T-helper 1 cell (primary cell): ENCODE measurements at places on chromosomes 2 and 18.

DNA sequence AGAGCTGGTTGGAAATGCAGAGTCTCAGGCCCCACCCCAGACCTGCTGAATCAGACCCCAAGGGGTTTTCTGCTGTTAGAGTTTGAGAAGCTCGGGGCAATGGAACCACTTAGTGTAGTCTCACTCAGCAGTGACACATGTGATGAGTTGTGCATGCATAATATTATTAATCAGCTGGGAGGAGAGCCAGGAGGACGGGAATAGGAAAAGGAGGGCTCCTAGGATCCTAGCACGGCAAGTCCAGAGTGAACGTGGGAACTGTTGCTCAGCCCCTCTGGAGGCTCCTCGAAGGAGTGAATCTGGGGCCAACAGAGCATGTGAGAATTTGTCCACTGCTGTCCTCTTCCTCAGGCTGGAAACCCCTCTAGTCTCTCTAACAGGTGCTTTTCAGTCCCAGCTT lies 87.1 kb downstream of the HS1BP3 start:
- no peak for DNase-seq

DNA sequence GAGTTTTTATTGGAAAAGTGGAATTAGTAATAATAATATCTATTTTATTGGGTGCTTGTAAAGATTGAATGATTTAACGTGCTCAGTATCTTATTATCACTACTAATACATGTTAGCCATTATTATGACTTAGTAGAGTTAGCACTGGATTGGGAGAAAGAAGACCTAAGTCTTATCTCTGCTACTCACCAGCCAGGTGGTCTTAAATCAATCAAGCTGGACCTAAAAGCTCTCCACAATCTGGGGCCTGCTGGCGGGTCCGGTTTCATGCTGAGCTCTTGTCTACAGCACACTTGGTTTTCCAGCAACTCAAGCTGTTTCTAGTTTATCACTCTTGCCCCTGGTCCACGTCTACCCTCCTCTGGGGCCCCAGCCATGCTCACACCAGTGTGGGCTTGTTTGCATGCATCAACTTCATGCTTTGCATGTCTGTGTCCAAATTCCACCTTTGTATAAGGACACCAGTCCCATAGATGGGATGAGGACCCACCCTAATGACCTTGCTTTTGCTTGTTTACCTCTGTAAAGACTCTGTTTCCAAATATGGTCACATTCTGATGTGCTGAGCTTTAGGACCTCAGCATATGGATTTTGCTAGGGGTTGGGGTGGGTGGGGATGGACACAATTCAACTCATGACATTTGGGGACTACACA lies 363.1 kb downstream of the LPIN1 start:
- no peak for DNase-seq

DNA sequence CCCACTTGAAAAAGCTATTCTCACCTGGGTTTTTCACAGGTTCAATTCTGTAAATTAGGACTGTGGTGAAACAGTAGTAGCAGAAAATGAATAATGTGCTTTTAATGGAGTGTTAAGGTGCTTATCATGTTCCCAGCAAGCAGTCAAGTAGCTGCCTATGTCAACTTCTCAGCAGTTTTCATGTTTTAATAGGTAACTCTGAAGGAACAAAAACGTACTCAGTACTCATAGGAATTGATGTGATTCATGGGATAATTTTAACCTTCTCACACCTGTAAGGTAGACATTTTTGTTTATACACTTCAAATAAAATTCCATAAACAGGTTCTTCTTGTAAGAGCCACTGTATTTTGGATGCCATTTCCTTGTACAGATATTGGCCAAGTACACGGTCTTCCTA lies 801.6 kb downstream of the MBD2 start:
- DNase-seq, result no peak

GRCh38 chr2:47870641-47871540 lies 35.4 kb downstream of the FBXO11 start:
- DNase-seq, result no peak

DNA sequence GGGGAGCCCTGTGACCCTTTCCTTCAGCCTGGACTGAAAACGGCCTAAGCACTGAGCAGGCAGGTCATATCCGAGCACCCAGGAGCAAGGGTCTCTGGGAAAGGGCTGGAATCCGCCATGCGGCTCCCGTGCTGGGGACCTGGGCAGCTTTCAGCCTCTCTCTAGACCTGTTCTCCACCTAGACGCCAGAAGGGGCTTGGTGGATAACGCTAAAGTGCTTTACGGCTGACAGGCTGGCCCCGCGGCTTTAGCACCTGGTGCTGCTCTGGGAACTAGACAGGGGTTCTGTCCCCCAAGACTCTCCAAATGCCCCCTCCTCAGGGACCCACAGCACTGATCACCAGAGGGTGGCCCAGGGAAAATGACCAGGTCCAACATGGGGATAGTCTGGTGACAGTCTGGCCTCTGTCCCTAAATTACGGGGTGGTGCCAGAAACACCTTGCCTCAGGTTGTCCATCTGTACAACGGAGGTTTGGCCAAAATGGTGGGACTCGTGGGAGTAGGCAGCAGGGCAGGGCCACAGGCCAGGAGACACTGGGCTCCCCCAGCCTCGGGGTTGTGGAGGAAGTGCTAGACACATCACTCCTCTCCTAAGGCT lies 13.0 kb downstream of the SDC1 start:
- no peak for DNase-seq

DNA sequence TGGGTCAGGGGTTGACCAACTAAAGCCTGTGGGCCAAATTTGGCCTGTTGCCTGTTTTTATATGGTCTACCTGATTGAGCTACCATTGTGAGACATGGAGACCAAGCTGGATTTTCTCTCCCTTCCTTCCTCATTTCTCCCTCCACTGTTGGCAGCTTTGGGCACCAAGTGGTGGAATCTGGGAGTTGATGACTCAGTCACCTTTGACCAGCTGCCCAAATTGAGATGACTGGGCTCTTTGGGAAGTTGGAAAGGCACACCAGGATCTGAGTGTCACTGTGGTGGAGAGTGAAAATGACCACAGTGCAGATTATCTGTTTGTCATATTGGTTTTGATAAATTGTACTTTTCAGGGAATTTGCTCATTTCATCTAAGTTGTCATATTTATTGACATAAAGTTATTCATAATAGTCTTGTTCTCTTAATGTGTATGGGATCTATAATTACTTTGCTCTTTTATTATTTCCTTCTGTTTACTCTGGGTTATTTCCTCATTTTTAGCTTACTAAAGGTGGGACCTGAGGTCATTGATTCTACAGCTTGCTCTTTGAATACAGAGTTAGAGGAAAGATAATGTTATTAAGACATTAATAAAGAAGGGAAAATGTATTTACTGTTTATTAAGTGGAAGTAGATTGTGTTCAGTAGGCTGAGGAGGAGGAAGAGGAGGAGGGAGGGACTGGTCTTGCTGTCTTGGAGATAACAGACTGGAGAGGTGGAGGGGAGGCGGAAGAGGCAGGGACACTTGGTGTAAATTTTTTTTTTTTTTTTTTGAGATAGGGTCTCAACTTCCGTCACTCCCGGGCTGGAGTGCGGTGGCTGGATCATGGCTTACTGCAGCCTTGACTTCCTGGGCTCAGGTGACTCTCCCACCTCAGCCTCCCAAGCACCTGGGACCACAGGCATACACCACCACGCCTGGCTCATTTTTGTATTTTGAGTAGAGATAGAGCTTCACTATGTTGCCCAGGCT lies 31.8 kb downstream of the AGFG1 start:
- no peak for DNase-seq

- no peak for DNase-seq
Measured at GRCh38 chr2:39595116-39595515, 70.6 kb upstream of the TMEM178A start.

DNA sequence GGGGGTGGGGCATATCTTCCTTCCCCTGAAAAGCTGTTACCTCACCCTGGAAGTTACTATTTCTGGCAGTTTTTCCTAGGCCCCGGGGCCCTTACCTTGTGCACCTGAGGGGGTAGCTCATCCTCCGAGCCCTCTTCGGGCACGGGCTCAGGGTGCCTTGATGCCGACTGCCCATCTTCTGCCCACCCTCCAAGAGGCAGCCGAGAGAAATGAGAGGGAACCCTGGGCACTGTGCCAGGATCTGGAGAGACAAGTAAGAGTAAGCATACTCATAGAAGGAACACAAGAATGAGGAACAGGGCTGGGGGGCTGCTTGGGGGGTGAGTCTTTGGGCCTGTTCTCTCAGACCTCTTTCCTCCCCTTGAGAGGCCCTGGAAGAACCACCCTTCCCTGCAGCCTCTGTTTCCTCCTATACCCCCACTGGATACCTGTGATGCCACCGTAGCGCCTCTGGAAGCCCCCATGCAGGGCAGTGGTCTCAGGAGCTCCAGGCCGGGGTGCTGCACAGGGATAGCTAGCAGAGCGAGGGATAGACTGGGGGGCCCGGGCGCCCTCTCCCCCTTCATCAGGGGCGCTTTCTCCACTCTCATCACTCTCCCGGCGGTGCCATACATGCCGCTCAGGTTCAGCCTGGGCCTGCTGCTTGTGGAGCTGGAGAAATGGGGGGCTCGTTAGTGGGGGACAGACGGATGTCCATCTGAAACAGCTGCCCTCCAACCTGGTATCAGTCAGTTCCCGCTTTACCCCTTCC lies 2.1 kb upstream of the ABCB6 start:
- DNase-seq, result no peak
